ENCODE measurements at places on chromosomes 5 and 9.

GRCh38 chr9:87211669-87212068 lies 264.4 kb upstream of the GAS1 start:
- no peak for DNase-seq

DNA sequence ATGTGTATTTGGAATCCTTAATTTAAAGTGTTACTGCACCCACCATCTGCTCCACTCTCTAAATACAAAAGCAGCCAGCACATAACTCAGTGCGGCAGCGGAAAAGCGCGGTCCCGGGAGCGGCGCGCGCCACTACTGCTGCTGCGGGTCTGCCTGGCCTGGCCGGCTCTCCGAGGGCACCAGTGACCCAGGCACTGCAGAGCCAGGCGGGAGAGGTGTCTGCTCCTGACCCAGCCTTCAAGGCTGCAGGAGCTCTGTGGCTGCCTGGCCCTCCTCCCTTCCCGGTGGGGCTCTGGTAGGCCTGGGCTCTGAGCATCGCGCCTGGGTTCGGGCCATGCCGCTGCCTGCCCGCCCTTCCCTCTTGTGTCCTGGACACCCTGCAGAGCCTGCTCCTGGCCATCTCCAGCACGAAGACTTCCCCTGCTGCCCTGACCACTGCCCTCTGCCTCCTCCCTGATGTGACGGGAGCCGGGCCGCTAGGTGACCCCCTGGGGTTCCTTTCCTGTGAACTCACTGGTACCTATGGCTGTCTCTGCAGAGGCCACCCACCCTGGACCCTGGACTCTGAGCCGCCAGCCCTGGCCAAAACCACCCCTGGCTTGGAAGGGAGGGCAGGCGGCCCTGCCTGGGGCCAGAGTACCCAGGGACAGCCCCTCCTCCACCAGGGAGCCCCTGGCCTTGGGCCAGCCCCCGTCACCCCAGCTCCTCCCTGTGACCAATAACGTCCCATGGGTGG lies 32.8 kb upstream of the UBAC1 start:
- DNase-seq: no peak

DNA sequence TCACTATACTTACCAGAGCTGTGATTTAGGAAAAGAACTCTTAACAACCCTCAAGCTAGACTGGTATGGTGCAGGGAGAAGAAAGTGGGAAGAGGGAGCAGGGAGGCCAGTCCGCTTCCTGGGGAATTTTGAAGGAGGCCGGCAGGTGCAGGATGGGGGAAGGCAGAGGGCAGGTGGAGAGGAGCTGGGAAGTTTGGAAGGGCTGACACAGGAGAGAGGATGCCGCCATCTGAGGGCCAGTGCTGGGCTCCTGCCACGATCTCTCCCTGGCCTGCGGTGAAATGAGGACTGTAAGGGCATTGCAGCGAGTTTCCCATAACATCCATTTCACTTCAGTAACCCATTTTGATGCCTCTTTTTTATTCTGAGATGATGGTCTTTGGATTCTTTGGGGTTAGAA lies 8.9 kb downstream of the DAB2IP start:
- no peak for DNase-seq

DNA sequence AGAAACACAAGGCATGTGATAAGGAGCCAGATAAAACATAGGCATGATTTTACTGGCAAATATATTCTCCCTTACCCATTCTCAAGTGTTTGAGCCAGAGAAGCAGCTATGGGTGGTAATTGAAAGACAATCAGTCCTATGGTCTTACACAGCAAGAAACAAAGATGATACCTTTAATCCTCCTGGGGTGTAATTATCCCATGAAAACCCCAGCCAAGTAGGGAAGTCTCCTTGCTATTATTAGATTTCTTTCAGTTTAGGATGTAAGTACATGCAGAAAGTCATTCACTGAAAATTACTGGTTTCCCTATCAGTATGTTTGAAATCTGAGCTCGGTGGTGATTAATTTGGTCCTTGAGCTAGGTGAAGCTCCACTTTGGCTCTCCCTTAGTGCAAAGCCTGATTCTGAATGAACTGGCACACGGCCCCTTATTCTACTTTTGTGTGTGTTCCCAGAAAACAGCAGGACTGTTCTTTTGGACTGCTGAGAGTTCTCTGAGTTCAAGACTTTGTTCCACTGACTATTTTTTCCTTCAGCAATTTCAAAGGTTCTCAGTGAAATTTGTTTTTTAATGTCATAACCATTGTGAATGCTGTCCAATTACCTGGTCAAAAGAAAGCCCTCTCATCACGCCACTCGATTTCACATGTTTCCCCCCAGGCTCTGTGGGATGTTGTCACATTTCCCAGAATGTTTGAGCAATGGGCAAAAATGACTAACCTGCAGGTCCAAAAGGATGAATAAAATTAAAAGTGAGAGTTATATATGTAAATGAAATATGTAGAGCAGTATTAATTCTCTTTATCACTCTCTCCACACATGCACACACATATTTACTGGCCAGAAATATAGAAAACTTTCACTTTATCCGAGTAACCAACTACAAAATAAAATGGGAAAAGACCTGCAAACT lies 343.0 kb downstream of the RAB3C start:
- no peak for DNase-seq

DNA sequence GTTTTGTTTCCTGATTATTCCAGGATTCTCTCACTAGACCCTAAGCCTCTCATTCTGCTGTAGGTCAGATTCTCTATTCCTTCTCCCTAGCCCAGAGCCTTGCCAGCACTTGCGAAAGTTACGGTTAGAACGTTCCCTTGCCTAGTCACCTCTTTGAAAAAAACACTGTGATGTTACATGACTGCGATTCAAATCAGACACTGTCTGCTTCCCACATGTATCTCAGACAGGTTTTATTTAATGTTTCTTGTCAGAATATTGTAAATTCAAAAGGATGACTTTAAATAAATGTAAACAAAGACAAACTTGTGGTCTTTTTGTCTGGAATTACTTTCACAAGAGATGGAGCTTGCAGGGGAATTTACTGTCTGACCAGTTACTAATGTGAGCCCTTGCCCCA lies 116.5 kb upstream of the OTULINL start:
- no peak for DNase-seq

GRCh38 chr5:36949593-36949992 lies 73.0 kb downstream of the NIPBL start:
- no peak for DNase-seq
